Muscle of arm (tissue), 14 donors: ENCODE measurements at places on chromosomes 6 and 20.

DNA sequence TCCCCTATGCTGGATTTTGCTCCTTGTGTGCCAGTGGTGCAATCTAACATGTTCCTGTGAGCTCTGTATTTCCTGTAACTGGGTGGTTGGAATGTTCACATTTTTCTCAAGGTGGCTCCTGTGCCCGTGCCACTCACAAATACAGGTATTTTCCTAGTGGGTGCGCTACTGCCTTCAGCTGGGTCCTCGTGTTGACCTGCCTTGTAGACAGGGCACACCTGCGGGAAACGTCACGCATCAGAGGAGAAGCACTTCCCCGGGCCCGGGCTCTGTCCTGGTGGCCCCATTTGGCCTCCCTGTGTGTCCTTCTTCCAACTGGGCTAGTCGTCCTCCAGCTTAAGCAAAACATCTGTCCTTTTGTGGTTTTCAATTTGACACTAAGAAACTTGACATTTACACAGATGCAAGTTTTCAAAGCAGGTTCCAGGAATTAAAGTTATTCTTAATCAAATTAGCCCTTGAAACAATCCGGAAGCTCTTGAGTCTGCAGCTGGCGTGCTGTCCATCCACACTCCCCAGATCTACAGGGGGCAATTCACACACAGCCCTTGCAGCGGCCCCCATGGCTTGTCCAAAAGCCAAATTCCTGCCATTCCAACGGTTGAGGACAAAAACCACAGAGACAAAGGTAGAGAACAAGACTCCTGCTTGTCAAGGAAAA lies 275.1 kb downstream of the CDC5L start:
- DNase-seq, result no peak

DNA sequence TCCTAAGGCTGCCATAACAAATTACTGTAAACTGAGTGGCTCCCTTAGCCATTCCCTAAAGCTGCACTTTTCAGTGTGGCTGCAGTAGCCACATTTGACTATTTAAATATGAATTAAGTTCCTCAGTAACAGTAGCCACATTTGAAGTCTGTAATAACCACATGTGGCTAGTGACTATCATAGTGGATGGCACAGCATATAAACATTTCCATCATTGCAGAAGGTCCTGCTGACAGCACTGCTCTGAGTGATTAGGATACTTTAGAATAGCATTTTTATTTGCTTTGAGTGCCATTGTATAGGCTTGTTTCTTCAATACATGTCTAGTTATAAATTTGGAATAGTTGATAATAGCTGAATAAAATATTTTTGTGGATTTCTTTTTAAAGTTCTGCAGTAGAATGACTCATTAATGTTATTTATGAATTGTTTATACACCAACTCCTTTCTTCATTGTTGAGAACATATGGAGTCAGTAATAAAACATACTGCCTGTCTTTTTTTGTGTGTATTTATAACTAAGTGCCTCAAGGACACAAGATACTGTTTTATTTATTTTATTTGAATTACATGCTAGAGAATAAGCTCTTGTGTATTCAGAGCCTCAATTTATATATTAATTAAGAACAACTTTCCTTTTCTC lies 217.2 kb downstream of the CDKAL1 start:
- no peak for DNase-seq

GRCh38 chr6:157385482-157385881 lies 4.5 kb downstream of the ZDHHC14 start:
- no peak for DNase-seq

- no peak for DNase-seq
These were observed 8.5 kb downstream of the CD164 start for GRCh38 chr6:109373762-109374161.
